Astrocyte (in vitro differentiated cells and primary cell): ENCODE measurements at places on chromosomes 11 and 22. TPM values are rescaled to one million over a fixed set of nuclear protein-coding genes. Genes with fewer than 3 reads are reported as not detected.

GRCh38 chr11:91247009-91247735, 977.4 kb upstream of the FAT3 start:
- no peaks in the 10 kb centered on the region for H3K4me1 ChIP-seq
- H3K36me3 ChIP-seq, result no peaks in the 10 kb centered on the region
- no peaks in the 10 kb centered on the region for H3K27me3 ChIP-seq
- no peak for DNase-seq
- H3K4me3 ChIP-seq, result no peak overlapping the region

DNA sequence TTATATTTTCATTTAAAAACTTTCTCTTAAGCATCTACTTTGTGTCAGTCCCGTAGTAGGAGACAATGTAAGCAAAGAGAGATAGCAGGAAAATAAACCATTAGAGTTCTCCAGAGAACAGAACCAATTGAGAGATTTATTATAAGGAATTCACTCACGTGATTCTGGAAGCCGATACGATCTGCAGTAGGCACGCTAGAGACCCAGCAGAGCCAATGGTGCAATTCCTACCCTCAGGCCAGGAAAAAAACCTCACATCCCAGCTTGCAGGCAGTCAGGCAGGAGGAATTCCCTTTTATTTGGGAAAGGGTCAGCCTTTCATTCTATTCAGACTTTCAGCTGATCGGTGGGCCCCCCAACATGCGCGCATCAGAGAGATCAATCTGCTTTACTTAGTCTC, 7.3 kb upstream of the PLEKHA7 start:
- no peak overlapping the region for H3K4me3 ChIP-seq
- peaks cover 7% of the 10 kb centered on the region for H3K4me1 ChIP-seq
- H3K27ac ChIP-seq, result no peak overlapping the region
- no peak for DNase-seq
- H3K36me3 ChIP-seq, result no peaks in the 10 kb centered on the region

DNA sequence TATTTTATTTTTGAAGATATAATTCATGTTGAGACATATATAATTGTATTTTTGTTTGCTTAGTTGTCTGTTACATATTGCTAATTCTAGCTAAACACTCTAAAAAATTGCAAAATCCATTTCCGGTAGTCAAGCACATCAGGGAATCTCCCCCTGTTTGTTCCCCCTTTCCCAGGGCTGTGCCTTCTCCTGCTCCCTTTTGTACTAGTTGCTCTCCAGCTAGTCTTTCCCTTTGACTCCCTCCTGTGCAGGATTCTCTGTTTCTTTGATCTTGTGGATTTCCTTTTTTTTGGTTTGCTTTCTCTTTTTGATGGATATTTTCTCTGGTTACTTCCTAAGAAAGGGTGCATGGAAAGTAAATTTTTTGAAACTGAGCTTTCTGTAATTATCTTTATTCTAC, 188.1 kb upstream of the PLET1 start:
- no peaks in the 10 kb centered on the region for H3K27me3 ChIP-seq
- H3K4me3 ChIP-seq, result no peak overlapping the region
- no peaks in the 10 kb centered on the region for H3K4me1 ChIP-seq
- H3K36me3 ChIP-seq, result no peaks in the 10 kb centered on the region
- DNase-seq, result no peak

- peaks cover 22% of the 10 kb centered on the region for H3K4me1 ChIP-seq
- peak overlapping the region; percentile 66 for H3K4me3 ChIP-seq
- DNase-seq, result peak; percentile 63
- H3K36me3 ChIP-seq, result peaks cover 6% of the 10 kb centered on the region
- H3K27me3 ChIP-seq, result no peaks in the 10 kb centered on the region
Measured at GRCh38 chr11:111978028-111978771, 41.1 kb downstream of the DIXDC1 start.

DNA sequence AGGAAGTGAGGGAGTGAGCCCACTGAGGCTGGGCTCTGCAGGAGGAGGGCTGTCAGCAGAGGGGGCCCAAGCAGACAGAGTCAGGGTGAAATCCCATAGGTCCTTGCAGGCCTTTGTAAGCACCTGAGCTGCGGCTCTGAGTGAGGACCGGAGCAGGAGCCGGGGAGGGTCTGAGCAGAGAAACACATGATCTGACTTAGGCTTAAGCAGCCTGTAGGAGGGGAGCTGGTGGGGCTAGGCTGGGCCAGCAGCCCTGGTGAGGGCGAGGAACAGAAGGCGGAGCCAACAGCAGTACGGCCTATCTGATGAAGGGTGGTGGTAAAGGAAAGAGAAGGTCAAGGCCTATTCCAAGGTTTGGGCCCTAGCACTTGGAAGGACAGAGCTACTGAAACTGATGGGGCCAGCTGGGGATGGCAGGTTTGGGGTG, 26.9 kb upstream of the CBX7 start:
- H3K36me3 ChIP-seq, result no peaks in the 10 kb centered on the region
- peaks cover 38% of the 10 kb centered on the region for H3K4me1 ChIP-seq
- H3K27me3 ChIP-seq, result no peaks in the 10 kb centered on the region
- no peak overlapping the region for H3K4me3 ChIP-seq

Gene TTLL12
- total RNA-seq, result 21.4 and 21.6 TPM in 2 replicates

DNA sequence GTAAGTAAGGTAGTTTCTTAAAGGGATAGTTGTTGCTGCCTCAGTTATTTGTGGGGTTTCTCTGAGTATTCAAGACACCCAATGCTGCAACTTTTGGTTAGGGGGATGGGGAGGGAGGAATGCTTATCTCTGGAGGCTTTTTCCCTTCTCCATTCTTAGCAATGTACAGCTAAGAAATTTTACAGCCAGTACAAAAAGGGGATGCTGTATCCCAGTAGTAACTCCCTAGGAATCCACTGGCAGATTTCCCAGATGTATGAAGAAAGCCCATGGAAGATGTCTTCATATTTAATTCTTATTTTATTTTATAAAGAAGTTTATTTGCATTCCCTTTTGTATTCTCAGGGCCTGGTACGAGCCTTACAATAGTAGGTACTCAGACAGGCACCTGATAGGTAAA, 154.8 kb downstream of the ENTHD1 start:
- H3K27me3 ChIP-seq, result peaks cover 23% of the 10 kb centered on the region
- peak; percentile 18 for DNase-seq
- H3K27ac ChIP-seq, result no peak overlapping the region
- no peaks in the 10 kb centered on the region for H3K4me1 ChIP-seq
- no peak overlapping the region for H3K4me3 ChIP-seq

GRCh38 chr22:30252411-30253204, 6.0 kb upstream of the LIF start:
- peak overlapping the region; percentile 95 for H3K27ac ChIP-seq
- H3K27me3 ChIP-seq, result no peaks in the 10 kb centered on the region
- H3K36me3 ChIP-seq, result no peaks in the 10 kb centered on the region
- H3K4me1 ChIP-seq, result peaks cover 82% of the 10 kb centered on the region
- no peak for DNase-seq

Gene MS4A3
- not detected in 2 replicates for total RNA-seq

- peaks cover 40% of the 10 kb centered on the region for H3K4me1 ChIP-seq
- DNase-seq, result peak; percentile 86
- no peak overlapping the region for H3K4me3 ChIP-seq
- H3K27ac ChIP-seq, result peak overlapping the region; percentile 66
- peaks cover 16% of the 10 kb centered on the region for H3K36me3 ChIP-seq
Measured at GRCh38 chr22:37501610-37502341, 15.6 kb upstream of the MFNG start.

Gene EFCAB6
- 1.2 and 1.6 TPM in 2 replicates for total RNA-seq

Gene RAB6A
- total RNA-seq, result 185 and 200 TPM in 2 replicates

DNA sequence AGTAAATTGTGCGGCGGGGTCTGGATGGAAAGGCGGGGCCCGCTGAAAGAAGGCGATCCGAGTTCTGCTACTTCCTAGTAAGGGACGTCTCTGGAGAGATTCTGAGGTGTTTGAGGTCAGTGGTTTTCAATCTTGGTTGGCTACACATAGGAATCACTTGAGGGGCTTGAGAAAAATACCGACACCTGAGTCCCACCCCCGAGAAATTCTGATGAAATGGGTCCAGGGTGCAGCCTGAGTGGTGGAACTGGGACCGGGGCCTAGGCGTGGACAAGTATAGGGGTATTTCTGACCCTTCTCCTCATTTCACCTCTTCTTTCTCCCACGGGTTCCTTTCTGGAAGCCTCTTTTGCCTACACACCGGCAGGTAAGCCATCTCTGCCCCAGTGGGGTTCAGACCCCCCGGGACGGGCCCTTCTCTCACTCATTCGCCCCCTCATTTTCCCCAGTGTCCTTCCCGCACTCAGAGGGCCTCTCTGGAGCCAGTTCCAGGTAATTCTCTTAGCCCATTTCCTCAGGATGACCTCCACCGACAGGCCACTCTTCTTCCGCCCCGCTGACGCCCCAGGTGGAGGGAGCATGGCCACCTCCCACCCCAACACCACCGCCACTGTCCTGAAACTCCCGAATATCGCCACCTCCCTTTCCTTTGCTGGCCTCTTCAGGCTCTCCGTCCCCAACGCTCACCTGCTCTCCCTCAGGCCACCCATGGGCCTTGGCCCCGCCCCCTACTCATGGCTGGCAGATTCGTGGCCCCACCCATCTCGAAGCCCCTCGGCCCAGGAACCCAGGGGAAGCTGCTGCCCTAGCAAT, 11.8 kb downstream of the ROBO3 start:
- H3K36me3 ChIP-seq, result no peaks in the 10 kb centered on the region
- H3K4me3 ChIP-seq, result peak overlapping the region; percentile 71
- H3K27ac ChIP-seq, result peak overlapping the region; percentile 96

Gene CLTCL1
- total RNA-seq, result 54.4 and 65.3 TPM in 2 replicates

DNA sequence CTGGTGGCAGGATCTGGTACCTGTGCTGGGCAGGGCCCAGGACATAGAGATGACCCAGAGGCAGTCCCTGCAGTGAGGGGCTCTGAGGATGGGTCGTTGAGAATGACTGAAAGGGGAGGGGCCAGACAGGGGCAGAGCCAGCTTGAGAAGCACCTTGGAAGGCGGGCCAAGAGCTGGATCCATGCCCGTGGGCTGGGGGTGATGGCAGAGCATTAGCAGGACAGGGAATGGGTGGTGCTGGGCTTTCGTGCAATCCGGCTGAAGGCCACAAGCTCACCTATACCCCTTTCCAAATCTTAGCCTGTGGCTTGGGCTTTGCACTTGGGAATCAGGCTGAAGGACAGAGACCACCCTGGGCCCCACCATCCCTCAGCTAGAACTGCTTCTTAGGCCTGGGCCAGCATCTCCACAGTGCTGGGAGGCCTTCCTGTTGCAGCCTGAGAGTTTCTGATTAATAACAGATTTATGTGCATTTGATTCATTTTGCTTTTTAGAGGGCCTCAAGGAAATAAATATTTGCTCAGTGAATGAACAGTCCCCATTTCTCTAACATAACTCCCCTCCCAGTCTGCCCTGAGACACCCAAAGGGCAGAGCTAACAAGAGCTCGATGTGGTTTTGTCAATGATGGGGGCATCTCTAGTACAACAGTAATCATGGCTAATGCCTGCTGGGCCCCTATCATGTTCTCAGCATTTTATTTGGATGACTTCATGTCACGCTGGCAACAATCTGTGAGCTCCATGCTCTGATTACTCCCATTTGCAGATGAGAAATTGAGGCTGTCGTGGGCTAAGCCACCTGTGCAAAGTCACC, 39.3 kb downstream of the RIBC2 start:
- DNase-seq, result peak; percentile 49
- H3K27ac ChIP-seq, result no peak overlapping the region
- H3K27me3 ChIP-seq, result no peaks in the 10 kb centered on the region
- H3K36me3 ChIP-seq, result no peaks in the 10 kb centered on the region
- H3K4me1 ChIP-seq, result peaks cover 7% of the 10 kb centered on the region

Gene TRAF6
- total RNA-seq, result 17.8 and 19.4 TPM in 2 replicates

Gene BEST1
- total RNA-seq, result 0.60 and 0.66 TPM in 2 replicates

- peaks cover 35% of the 10 kb centered on the region for H3K27me3 ChIP-seq
- no peaks in the 10 kb centered on the region for H3K36me3 ChIP-seq
- H3K4me3 ChIP-seq, result no peak overlapping the region
Measured at GRCh38 chr11:2802389-2803185, 83.0 kb downstream of the CDKN1C start.

Gene PDE3B
- 2.1 and 2.9 TPM in 2 replicates for total RNA-seq

DNA sequence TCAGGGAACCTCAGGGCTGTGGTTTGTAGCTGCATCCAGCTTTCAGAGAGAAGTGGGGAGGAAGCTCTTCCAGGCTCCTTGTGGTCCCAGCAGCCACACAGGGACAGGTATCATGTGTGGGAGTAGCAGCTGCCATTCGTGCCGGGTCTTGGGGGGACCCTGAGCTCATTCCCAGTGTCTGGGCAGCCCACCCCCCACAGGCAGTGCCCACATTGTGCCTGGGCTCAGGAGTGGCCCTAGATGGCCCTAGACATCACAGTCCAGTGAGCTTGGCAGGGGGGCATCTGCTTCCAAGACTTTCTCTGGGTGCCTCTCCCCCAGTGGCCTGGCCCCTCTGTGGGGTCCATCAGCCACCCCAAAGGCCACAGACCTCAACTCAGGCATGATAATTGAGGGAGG, 619.7 kb downstream of the BRD1 start:
- H3K4me3 ChIP-seq, result no peak overlapping the region
- DNase-seq, result no peak
- no peaks in the 10 kb centered on the region for H3K4me1 ChIP-seq
- H3K27me3 ChIP-seq, result no peaks in the 10 kb centered on the region

GRCh38 chr11:129658526-129658867, 157.2 kb upstream of the TMEM45B start:
- H3K36me3 ChIP-seq, result no peaks in the 10 kb centered on the region
- H3K4me1 ChIP-seq, result no peaks in the 10 kb centered on the region
- no peak for DNase-seq
- no peak overlapping the region for H3K27ac ChIP-seq
- no peak overlapping the region for H3K4me3 ChIP-seq

Gene MYBPC3
- total RNA-seq, result not detected in 2 replicates

Gene PPFIBP2
- 1.8 and 2.4 TPM in 2 replicates for total RNA-seq

- H3K4me3 ChIP-seq, result no peak overlapping the region
- H3K27ac ChIP-seq, result no peak overlapping the region
- no peak for DNase-seq
- H3K27me3 ChIP-seq, result no peaks in the 10 kb centered on the region
- H3K4me1 ChIP-seq, result no peaks in the 10 kb centered on the region
Measured at GRCh38 chr22:49211176-49211575, 616.5 kb downstream of the BRD1 start.

Gene YWHAH
- total RNA-seq, result 153 and 160 TPM in 2 replicates

Gene BTG4
- total RNA-seq, result 0.50 and 0.55 TPM in 2 replicates

DNA sequence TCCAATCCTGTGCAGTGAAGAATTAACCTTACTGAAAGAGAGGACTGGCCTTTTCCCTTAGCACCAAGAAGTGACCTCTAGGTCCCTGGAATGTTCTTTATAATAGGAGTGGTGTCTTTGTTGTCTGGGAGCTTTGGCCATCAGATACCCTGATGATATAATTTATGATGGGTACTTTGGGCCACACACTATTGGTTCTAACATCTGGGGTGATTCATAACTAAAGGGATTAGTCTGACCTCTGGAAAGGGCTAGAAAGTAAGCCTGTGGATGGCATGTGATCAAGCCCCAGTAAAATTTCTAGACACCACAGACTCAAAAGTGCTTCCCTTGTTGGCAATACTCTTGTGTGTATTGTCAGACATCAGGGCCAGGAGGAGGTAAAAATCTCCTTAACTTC, 891.2 kb downstream of the KCNA4 start:
- no peak for DNase-seq
- H3K4me1 ChIP-seq, result no peaks in the 10 kb centered on the region
- H3K27ac ChIP-seq, result no peak overlapping the region
- no peak overlapping the region for H3K4me3 ChIP-seq

GRCh38 chr11:122655527-122656072, at the start of gene UBASH3B:
TSS of gene UBASH3B (plus strand) at chr11:122655722. CDS start at chr11:122656050, 328 bp downstream.
- H3K27me3 ChIP-seq, result no peaks in the 10 kb centered on the region
- peak; percentile 88 for DNase-seq
- peak within 1 kb of the TSS; percentile 92 for H3K27ac ChIP-seq
- H3K4me1 ChIP-seq, result peaks cover 12% of the 10 kb centered on the region
- H3K36me3 ChIP-seq, result peaks cover 6% of the 10 kb centered on the region
